Activated naive CD4-positive, alpha-beta T cell treated with anti-CD3 and anti-CD28 coated beads for 36 hours (primary cell): ENCODE measurements at places on chromosomes 1 and 21. TPM values are rescaled to one million over a fixed set of nuclear protein-coding genes. Genes with fewer than 3 reads are reported as not detected.

The DCAF6 gene
- total RNA-seq = 15.9 TPM

The ACADM gene
- 38.5 TPM for total RNA-seq

DNA sequence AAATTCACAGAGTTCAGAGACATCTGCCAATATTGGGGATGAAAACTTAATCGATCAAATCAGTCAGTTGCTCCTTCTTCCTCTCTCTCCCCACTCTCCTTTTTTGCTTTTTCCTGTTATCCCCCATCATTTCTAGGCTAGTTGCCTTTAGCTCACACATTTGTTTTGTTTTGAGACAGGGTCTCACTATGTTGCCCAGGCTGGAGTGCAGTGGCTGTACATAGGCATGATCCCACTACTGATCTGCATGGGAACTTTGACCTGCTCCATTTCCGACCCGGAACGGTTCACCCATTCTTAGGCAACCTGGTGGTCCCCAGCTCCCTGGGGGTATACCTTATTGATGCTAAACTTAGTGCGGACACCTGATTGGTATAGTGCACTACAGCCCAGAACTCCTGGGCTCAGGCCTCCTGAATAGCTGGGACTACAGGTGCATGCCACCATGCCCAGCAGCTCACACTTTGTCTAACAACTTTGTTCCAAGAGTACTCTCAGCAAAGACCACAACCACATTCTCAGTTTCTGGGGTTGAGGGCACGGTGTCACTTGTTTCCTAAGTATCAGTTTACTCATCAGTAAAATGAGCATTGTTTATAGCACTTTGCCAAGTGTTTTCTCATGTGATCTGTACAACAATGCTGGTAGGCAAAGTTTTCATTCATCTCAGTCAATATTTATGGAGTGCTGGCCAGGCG lies 6.7 kb upstream of the ELOA start:
- peak; percentile 17 for DNase-seq

The CCSAP gene
- 4.9 TPM for total RNA-seq

- DNase-seq = no peak
Measured at GRCh38 chr1:20319456-20320220, 29.0 kb downstream of the VWA5B1 start.

The DNAJC11 gene
- 32.5 TPM for total RNA-seq

DNA sequence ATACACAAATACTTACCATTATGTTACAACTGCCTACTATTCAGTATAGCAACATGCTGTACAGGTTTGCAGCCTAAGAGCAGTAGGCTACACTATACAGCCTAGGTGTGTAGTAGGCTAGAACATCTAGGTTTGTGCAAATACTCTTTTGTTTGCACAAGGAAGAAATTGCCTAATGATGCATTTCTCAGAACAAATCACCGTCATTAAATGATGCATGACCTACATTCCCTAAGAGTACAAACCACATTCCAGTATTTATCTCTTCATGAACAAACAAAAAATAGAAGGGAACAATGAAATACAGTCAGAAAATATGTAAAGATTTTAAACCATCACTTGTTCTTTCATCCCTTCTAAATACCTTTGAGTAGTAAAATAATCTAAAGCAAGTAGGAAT lies 109.7 kb upstream of the HP1BP3 start:
- no peak for DNase-seq

The KCNJ9 gene
- not detected for total RNA-seq

- DNase-seq = no peak
Measured at GRCh38 chr1:93988634-93989350, 79.6 kb upstream of the GCLM start.

- DNase-seq = no peak
Measured at GRCh38 chr1:112997781-112998180, 41.8 kb upstream of the SLC16A1 start.

The CIART gene
- total RNA-seq = 1.0 TPM

- DNase-seq = no peak
Measured at GRCh38 chr21:29441651-29442050, 142.9 kb downstream of the BACH1 start.

The PRAMEF2 gene
- not detected for total RNA-seq

GRCh38 chr1:29658688-29659087 lies 422.4 kb downstream of the PTPRU start:
- DNase-seq = no peak

GRCh38 chr1:32716312-32717148 lies 14.0 kb upstream of the SYNC start:
- peak; percentile 92 for DNase-seq

- no peak for DNase-seq
Measured at GRCh38 chr21:20998886-20999285, 677 bp downstream of the NCAM2 start.

DNA sequence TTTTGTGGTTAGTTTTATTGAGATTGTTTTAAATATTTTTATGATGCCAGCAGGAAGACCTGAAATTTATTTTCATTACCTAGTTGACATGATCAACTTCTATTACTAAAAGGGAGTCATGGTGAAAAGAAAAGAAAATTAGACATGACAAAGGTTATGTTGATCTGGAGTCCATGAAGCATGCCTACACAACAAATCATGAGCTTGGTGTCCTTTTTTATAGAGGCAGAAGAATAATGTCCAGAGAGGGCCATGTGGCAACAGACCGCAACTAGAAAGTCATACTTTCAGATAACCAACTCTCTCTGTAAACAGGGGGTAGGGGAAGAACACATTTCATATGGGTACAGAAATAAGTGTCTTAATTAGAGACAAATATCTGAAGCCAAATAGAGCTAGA lies 175.5 kb upstream of the HOOK1 start:
- no peak for DNase-seq

- peak; percentile 86 for DNase-seq
Measured at GRCh38 chr1:160083968-160084770, 2.8 kb downstream of the KCNJ9 start.

The CFAP45 gene
- 2.6 TPM for total RNA-seq

GRCh38 chr1:15064217-15064929 lies 89.2 kb upstream of the TMEM51 start:
- DNase-seq = no peak

- DNase-seq = no peak
Measured at GRCh38 chr1:8266436-8267165, 51.3 kb upstream of the SLC45A1 start.

DNA sequence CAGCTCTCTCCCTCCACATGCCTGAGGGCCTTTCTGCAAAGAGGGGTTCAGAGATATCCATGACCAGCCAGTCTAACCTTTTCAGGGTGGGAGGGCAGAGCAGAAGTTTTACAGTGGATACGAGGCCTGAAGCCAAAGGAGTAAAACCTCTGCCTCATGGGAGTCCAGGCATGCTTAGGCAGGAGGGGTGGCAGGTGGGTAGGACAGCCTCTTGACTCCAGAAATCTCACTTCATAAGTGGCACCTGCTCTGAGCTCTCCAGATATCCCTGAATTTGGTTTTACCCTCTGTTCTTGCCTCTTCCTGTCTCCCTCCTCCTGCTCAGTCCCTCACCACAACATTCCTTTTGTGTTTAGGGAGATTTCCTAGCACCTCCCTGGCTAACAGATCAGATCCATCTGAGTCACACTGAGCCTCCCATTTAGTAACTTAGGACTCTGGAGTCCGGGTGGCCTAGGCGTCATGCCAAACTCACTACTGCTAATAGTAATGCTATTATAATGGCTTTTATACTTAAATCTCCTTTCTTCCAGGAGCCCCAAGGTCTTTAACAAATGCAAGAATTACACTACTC lies 201.0 kb downstream of the HS2ST1 start:
- DNase-seq = no peak

The NT5C1A gene
- not detected for total RNA-seq

- DNase-seq = no peak
Measured at GRCh38 chr1:3975903-3976630, 76.0 kb upstream of the C1orf174 start.

GRCh38 chr21:41067709-41068108 lies 100.3 kb upstream of the BACE2 start:
- DNase-seq = no peak

- no peak for DNase-seq
Measured at GRCh38 chr1:101965341-101965740, 31.4 kb downstream of the OLFM3 start.

GRCh38 chr1:20339811-20340457 lies 49.3 kb downstream of the VWA5B1 start:
- DNase-seq = no peak

GRCh38 chr1:67429011-67429527 lies 1.1 kb downstream of the SERBP1 start:
- DNase-seq = peak; percentile 45

- no peak for DNase-seq
Measured at GRCh38 chr1:40645118-40645680, 20.3 kb downstream of the RIMS3 start.

GRCh38 chr1:56291374-56291919 lies 287.9 kb downstream of the PLPP3 start:
- no peak for DNase-seq

- DNase-seq = no peak
Measured at GRCh38 chr1:89022167-89022959, at the start of gene GBP3. Gene GBP3 (minus strand): TSS chr1:89022866. CDS start chr1:89020721, 2,145 bp downstream.

The S100A3 gene
- not detected for total RNA-seq

- peak; percentile 76 for DNase-seq
Measured at GRCh38 chr1:200877839-200878551, 5.2 kb downstream of the GPR25 start.

GRCh38 chr1:218366322-218367052 lies 21.4 kb downstream of the TGFB2 start:
- no peak for DNase-seq

DNA sequence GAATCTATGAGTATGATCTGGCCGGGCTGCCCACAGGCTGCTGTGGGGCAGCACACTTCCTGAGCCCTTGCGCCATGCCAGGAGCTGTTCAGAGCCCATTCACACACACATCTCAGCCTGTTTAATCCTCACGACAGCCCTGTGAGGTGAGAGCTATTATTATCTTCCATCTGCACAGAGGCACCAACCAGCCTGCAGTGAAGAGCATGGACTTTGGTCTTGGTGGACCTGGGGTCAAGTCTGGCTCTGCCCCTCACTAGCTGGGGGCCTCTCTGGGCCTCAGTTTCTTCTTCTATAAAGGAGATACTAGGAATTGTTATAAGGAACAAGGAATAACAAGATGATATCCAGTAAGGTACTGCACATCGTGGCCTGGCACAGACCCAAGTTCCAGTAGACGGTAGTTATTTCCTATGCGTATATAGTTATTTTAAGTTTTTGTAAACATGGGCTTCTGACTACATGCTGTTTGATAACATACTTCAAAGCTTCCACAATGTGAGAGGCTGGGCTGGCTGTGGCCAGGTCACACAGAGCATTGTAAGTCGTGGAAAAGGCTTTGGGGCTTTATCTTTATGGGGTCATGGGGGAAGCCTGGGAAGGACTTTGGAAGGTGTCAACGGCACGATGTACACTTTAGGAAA lies 3.4 kb upstream of the PADI2 start:
- DNase-seq = no peak

GRCh38 chr1:235077571-235078479 lies 50.8 kb downstream of the TOMM20 start:
- DNase-seq = peak; percentile 58

The RXFP4 gene
- total RNA-seq = 0.29 TPM

DNA sequence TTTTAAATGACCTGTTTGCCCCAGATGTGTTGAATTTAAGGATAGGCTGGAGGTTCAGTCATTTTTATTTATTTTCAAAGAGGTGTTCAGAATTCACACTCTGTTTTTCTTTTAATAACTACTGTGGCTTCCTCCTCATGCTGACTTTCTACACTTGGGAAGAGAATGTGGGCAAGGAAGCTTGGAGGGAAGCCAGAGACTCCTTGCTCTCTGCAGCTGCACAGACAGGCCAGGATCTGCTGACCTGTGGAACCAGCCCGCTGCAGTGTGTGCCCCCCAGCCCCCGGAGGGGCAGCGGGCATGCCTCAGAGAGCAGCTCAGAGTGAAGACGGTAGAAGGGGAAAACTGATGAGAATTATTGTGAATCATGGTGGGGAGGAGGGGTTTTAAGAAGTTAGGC lies 16.9 kb downstream of the MGST3 start:
- DNase-seq = no peak

DNA sequence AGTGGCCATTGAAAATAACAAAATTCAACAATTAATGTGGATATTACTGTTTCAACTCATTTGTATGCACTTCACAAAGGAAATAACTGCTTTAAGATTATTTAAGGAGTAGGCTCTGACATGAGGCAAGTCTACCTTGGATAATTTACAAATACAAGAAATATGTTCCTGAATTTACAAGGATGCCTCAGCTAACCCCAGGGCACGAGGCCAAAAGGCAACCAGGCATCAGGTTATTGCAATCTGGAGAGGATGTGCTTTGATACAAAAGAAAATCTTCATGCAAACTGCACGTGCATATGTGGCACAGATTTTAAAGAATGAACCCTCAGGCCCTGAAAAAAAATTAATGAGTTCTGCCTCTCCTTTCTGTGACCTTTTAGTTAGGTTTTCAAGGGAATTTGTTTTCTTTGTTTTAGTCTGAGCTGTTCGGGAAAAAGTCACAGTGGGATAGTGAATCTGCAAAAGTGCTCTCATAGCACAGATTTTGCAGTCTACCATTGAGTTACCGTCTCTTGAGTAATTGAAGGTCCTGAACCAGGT lies 1304.2 kb upstream of the ADGRL4 start:
- DNase-seq = no peak
